ENCODE measurements at places on chromosomes 7 and 10.

GRCh38 chr10:42959833-42960232, 117.0 kb upstream of the RET start:
- DNase-seq: no peak

- peak; percentile 74 for DNase-seq
Measured at GRCh38 chr7:116576350-116577319, 51.8 kb downstream of the CAV1 start.

- peak; percentile 95 for DNase-seq
Measured at GRCh38 chr10:114708717-114709335, 50.8 kb upstream of the ABLIM1 start.

GRCh38 chr10:10647331-10647730, 370.3 kb upstream of the CELF2 start:
- DNase-seq: no peak

DNA sequence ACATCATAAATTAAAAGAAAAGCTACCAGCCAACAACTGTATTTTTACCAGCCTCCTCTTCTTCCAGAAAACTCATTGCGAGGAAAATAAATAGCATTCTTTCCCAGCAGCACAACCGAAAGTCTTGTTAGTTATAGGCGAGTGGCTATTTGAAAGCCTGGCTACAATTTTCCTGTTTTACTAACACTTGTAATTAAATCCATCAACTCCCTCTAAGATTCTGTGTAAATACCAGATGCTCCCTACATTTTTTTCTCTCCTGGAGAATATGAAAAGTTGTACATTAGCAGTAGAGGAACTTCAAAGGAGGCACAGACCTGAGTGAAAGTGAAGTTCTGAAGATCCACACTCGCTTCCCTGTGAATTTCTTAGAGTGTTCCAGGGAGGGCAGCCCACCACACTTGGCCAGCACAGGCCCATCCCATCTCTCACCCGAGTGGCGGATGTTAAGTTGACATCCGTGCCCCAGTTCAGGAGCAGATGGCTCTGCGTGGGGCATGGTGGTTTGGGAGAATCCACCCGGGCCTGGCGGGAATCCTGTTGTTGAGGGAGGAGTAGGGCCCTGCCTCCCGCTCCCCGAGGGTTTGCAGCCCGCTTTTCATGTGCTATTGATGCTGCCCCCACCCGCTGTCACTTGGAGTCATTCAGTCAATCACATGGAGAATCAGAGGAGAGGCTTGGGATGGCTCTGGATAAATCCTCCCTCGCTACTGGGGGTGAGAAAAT, 451.0 kb upstream of the GALNT17 start:
- DNase-seq: no peak

GRCh38 chr10:63467841-63468240, 2.1 kb upstream of the JMJD1C start:
- no peak for DNase-seq

DNA sequence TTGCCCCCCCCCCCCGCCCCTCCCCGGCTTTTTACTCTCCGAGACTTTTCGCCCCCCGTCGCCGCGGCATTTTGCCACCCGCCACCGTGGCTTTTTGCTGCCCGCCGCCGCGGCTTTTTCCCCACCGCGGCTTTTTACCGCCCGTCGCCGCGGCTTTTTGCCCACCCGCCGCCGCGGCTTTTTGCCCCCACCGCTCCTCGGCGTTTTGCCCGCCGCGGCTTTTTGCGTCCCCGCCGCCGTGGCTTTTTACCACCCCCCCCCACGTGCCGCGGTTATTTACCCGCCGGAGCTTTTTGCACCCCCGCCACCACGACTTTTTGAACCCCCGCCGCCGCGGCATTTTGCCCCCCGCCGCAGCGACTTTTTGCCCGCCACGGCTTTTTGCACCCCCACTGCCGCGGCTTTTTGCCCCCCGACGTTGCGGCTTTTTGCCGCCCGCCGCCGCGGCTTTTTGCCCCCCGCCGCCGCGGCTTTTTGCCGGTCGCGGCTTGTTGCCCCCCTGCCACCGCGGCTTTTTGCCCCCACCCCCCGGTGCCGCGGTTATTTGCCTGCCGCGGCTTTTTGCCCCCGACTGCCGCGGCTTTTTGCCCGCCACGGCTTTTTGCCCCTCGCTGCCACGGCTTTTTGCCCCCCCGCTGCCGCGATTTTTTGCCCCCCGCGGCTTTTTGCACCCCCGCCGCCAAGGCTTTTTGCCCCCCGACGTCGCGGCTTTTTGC, 461.1 kb downstream of the ZNF33B start:
- no peak for DNase-seq

DNA sequence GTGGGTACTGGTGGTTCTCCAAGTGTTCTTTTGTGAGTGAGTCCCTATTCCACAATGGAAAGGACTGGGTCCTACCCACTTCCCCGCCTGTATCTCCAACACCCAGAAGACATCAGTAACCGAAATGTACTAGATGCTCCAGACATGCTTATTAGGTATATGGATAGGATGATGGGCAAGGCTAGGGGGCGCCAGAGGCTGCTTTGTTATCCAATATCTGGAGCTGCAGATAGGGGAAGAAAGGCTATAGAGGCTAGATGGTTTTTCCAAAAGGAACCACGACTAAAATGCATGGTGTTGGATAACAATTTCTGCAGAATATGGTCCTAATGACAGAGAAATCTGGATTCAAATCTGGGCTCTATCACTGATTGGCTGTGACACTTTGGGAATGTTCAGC, 56.2 kb upstream of the TM9SF3 start:
- DNase-seq: peak; percentile 55

- no peak for DNase-seq
Measured at GRCh38 chr7:55382251-55382650, 17.1 kb downstream of the LANCL2 start.

GRCh38 chr10:127755753-127756152, 18.8 kb downstream of the FOXI2 start:
- peak; percentile 2 for DNase-seq

- DNase-seq: no peak
Measured at GRCh38 chr10:131574363-131574706, 262.8 kb upstream of the TCERG1L start.

Data from choroid plexus epithelial cell (primary cell).